Hippocampal formation (tissue), 2 donors: ENCODE measurements at places on chromosomes 3 and 15.

DNA sequence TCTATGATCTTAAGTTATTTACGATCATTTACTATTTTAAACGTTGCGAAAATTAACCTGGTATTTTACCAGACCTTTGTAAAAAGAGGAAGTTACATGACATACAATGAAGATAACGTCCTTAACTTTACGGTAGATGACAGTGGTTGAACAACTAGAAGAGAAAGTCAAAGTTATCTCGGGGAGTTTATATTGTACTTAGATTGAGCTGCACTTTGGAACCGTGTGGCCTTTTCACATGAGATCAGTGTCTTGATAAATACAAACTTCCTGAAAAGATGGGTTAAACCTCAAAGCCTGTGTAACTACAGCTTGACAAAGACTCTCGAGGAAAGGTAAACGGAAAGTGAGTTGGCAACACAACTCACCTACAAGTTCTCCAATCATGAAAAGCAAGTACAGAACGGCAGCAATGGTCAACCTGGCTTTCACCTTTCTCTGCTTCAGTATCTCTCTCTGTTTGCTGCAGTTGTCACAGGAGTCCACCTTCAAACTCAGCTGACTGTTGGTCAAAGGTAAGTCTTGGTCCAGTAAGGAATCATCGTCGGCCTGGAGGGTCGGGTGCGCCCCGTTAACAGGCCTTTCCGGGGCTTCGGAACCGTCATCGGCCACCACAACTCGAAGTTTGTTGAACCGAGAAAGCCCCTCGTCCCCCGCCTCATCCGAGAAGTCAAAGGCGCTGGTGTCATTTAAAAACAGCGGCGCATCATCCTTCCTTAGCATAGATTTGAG lies 793 bp downstream of the SLC30A4 start:
- DNase-seq, result peak; percentile 22

GRCh38 chr3:192597913-192598312 lies 129.4 kb downstream of the FGF12 start:
- DNase-seq, result no peak

- DNase-seq, result no peak
Observed at GRCh38 chr3:138806376-138807080, 28.2 kb downstream of the PIK3CB start.

DNA sequence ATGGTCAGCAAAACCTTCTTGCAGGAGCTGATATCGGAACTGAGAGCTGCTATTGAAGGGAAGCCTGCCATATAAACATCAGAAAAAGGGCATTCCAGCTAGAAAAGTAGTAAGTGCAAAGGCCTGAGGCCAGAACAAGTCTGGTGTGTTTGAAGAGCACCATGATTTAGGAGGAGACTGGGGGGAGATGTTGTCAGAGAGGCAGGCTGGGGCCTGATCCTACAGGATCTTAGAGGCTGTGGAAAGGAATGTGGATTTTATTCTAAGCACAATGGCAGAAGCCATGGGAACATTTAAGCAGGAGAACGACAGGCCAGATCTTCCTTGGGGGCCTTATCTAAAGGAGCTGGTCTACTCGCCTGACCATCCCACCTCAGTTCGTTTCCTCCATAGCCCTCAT lies 5.1 kb upstream of the MUC13 start:
- DNase-seq, result no peak

DNA sequence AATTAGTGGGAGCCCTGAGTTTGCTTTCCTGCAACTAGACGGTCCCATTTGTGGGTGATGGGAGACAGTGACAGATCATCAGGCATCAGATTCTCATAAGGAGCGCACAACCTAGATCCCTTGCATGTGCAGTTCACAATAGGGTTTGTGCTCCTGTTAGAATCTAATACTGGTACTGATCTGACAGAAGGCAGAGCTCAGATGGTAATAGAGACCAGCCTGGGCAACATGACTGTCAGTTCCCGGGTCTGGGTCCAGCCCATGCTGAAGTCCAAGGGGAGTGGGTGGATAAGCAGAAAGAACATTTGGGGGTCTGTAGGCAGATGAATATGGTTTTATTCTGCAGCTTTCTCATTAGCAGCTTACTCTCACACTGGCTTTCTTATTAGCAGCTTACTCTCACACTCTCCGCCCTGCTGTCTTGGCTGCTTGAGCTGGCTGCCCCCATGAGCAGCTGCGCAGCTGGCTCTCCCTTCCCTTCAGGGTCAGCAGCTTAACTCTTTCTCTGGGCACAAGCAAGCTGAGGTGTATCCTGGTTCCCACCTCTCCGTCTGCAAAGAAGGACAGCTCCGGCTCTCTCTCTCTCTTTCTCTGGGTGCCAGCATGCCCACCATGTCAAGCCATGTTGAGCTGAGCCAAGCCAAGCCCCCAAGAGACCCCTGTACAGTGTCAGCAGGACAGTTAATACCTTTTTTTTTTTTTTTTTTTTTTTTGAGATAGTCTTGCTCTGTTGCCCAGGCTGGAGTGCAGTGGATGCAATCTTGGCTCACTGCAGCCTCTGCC lies 46.5 kb downstream of the KLHDC8B start:
- no peak for DNase-seq

GRCh38 chr3:126305427-126305826 lies 51.8 kb downstream of the KLF15 start:
- no peak for DNase-seq

DNA sequence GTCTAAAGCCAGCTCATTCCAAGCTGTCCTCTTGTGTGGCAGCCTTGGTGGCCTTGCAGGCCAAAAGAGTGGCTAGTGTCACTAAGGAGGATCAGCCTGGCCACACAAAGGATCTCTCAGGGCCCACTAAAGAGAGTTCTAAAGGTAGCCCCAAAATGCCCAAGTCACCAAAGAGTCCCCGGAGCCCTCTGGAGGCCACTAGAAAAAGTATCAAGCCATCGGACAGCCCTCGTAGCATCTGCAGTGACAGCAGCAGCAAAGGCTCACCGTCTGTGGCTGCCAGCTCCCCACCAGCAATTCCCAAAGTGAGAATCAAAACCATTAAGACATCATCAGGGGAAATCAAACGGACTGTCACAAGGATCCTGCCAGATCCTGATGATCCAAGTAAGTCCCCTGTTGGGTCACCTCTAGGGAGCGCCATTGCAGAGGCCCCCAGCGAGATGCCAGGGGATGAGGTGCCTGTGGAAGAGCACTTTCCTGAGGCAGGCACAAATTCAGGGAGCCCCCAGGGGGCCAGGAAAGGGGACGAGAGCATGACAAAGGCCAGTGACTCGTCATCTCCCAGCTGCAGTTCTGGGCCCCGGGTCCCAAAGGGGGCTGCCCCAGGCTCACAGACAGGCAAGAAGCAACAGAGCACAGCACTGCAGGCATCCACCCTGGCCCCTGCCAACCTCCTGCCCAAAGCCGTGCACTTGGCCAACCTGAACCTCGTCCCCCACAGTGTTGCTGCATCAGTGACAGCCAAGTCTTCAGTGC lies 33.5 kb upstream of the ALPK3 start:
- DNase-seq, result no peak

DNA sequence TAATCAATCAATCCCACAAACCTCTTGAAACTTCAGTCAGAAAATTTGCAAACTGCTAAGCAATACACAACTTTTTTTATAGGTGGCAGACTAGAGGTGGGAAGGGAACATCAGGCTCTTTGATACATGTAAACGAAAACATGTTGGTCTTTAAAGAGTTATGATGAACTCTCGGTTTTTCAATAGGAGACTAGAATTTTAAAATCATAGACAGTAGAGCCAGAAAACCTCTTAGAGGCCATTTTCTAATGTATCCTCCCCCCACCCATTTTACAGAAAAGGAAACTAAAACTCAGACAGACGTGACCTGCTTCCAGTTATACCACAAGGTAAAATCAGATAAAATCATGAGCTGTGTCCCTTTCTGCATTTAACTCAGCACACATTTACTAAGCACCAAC lies 179.1 kb upstream of the LPP start:
- no peak for DNase-seq

GRCh38 chr15:60379525-60380274 lies 18.1 kb downstream of the ANXA2 start:
- no peak for DNase-seq

DNA sequence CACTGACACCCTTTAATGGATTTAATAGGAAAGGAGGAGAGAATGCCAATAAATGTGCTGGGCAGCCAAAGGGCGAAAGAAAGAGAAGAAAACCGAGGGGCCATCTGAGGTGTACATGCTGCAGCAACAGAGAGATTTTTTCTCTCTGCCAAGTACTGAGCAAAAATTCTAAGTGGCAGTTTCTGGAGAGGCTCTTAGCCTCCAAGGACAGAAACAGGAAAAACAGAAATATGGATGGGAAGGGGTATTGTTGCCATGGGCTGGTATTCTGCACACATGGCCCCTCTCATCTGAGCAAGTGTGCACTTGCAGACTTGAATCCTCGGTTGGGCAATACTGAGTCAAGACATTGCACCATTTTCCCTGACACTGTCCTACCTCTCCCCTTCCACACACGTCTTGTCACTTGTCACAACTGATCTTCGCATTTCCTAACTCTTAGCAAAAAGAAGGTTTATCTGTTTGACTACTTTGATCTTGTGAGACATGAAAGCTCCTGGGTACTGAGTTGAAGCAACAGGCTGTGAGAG lies 73.9 kb downstream of the PRICKLE2 start:
- no peak for DNase-seq

DNA sequence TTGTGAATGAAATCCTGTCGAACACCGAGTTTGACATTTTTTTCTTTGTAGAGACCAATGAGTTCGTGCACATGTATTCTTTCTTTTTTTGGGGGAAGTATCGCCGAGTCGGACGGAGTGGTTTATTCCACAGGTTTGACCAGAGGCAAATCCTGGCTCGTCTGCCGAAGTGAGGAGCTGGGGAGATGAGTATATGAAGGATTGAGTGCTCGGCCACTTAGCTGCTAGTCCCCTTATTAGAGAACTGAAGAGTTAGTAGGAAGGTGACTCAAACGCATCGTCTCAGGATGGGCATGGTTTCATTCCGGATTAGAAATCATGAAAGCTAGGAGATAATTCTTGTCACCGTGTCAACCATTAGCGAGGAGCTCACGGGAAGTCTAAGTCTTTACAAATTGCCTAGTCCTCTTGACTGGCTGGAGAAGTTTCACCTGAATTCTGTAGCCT lies 154.7 kb upstream of the GOLIM4 start:
- no peak for DNase-seq

- DNase-seq, result no peak
Observed at GRCh38 chr15:70142072-70142321, 44.3 kb upstream of the TLE3 start.

GRCh38 chr15:73717206-73717605 lies 33.0 kb downstream of the CD276 start:
- DNase-seq, result no peak

GRCh38 chr3:190773948-190774347 lies 88.5 kb downstream of the GMNC start:
- no peak for DNase-seq

DNA sequence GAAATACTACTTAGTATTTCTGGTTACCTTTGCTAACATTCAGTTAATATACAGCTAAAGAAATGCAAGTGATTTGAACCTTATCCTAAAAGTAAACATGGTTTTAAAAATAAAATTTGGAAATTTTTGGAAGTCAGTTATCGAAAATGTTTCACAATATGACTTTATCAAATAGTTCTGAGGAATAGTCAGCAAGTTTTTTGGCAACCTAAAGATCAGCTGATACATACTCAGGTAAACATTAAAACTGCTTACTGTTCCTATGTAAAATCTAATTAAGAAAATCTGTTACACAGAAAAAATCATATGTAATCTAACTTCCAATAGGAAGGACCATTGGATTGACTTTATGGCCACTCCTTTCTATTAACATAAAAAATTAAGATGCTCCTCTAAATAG lies 24.1 kb downstream of the IFT80 start:
- no peak for DNase-seq

GRCh38 chr3:21407743-21408142 lies 343.3 kb downstream of the ZNF385D start:
- DNase-seq, result no peak

DNA sequence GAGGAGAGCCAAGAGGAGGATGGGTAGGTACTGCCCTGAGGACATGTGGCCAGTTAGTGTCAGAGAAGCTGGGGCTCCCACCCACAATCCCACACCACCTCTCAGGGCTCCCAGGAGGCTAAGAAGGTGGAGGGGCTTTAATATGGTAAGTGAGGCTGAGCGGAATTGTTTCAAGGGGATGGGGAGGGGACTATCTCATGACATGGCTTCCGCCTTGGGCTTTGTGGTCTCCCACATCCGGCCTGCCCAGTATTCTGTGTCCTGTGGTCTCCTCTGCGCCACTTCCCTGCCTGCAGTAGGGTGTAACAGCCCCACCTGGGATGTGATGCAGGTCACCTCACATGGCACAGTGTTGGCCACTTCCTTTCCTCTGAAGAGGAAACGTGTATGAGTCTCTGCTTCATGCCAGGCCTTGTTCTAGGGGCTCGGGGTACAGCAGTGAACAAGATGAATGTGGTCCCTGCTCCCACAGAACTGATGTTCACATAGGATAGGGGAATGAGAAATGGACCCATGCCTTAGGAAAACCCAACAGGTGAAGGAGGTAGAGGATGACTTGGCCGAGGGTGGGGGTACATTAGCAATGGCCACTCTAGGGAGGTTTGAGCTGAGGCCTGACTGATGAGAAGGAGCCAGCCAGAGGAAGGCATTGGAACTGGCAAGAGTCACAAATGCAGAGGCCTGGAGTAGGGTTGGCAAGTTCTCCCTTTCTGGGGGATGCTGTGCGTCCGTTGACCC lies 3.2 kb downstream of the NEIL1 start:
- DNase-seq, result no peak

GRCh38 chr3:161268601-161269000 lies 47.5 kb downstream of the NMD3 start:
- DNase-seq, result no peak

DNA sequence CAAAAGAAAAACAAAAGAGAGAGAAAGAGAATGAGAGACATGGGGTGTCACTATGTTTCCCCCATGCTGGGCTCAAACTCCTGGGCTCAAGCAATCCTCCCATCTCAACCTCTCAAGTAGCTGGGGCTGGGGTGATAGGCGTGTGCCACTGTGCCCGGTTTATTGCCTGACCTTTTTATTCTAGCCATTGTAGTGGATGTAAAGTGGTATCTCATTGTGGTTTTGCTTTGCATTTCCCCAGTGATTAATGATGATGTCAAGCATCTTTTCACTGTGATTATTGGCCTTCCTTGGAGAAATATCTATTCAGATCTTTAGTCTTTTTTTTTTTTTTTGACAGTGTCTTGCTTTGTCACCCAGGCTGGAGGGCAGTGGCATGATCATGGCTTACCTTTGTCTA lies 37.7 kb upstream of the GK5 start:
- DNase-seq, result no peak

- no peak for DNase-seq
Observed at GRCh38 chr3:67497746-67498145, 156.7 kb downstream of the SUCLG2 start.

DNA sequence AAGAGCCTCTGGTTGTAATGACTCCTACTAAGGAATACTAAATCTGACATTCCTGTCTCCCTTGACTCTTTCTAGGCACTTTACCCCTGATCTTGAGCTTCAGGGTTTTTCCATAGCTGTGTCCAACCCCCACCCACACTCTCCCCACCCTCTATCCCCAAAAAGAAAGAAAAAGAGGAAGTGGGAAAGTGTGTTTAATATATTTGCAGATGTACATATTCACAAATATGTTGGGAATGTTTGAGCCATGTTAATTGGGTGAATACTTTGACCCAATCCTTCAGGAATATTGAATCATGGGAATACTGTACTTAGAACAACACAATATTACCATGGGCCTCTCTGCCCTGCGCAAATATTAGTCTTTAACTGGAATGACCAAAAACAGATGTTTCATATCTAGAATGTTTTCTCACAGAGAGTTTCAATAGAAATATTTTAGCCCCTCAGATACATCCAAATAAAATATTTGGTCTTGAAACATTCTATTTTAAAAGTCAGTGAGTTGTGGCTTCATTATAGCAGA lies 19.8 kb upstream of the PFN2 start:
- no peak for DNase-seq

GRCh38 chr15:45442507-45443135 lies 64.3 kb upstream of the GATM start:
- DNase-seq, result no peak
